ENCODE measurements at places on chromosomes 5 and 9. TPM values are rescaled to one million over a fixed set of nuclear protein-coding genes. Genes with fewer than 3 reads are reported as not detected.

DNA sequence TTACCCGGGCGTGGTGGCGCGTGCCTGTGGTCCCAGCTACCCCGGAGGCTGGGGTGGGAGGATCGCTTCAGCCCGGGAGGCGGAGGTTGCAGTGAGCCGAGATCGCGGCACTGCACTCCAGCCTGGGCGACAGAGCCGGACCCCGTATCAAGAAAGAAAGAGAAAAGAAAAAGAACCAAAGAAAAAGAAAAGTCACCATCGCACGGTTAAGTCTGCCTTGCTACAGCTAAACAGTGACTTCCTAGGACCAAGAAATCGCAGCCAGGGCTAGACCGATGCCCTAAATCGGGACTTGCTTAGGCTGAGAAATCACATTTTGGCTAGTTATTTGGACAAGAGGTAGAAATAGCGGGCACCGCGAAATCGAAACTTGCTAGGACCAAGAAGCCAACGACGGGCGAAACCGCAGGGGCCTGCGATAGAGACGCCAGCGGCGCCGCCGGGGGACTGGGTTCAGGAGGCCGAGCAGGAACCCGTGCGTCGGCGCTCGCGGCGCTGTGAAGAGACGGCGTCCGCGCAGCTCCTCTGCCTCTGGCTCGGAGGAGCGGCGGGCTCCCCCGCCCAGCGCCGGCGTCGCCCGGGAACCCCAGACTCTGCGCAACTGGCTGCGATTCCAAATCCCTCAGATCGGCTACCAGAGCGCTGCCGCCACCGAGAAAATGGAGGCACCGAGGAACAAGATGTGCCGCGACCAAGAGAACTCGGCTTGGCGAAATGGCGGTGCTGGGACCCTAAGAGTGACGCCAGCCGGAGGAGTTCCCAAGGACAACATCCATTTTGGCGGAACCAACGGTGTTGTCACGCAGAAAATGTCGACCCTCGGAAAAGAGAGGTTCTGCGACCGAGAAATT is 26.1 kb upstream of the ANXA2R start:
- peak overlapping the region; percentile 99 for H3K27ac ChIP-seq
- peak overlapping the region; percentile 74 for H3K4me3 ChIP-seq
- DNase-seq, result no peak

EIF4E1B gene
- not detected for total RNA-seq

DNA sequence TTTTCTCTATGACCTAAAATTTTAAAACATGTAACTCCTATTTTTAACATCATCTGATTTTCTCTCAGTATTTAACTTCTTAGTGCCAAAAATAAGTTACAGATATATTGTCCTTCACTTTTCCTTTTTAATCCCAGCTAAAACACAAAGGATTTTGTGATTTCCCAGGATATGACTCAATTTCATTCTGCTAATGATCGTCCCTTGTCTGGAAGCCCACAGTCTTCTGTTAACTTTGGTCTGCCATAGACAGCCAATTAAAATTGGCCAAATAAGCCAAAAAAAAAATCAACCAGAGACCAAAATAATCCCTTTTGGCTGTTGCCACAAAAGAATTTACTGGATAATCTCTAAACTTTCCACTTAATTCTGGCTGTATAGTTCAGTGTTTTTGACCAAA is 124.5 kb upstream of the FST start:
- H3K36me3 ChIP-seq, result no peaks in the 10 kb centered on the region
- H3K4me3 ChIP-seq, result no peak overlapping the region
- no peaks in the 10 kb centered on the region for H3K4me1 ChIP-seq
- no peak overlapping the region for H3K27ac ChIP-seq
- no peaks in the 10 kb centered on the region for H3K27me3 ChIP-seq
- DNase-seq, result no peak

DNA sequence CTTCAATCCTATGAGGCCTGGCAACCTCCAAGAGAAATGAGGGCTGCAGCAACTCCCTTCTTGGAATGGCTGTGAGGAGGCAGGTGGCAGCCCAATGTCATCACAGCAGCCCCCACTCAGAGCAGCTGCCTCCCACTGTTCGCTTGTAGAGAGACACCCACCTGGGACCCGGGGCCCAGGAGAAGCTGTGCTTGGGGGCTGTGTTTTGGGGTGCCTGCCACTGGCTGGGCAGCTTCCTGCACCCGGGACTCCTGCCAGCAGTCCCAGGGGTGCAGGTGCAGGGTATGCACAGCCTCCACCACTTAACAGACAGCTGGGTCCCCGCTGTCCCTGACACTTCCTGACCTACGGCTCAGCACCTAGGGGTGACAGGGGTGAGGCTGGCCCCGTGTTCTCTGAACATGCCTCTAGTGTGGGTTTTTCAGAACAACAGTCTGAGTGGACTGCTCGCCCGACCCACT is 26.2 kb downstream of the NIPAL4 start:
- H3K36me3 ChIP-seq, result peaks cover 95% of the 10 kb centered on the region
- peaks cover 8% of the 10 kb centered on the region for H3K4me1 ChIP-seq
- H3K27ac ChIP-seq, result peak overlapping the region; percentile 34
